PC-9 (cell line): ENCODE measurements at places on chromosomes 7 and 10. TPM values are rescaled to one million over a fixed set of nuclear protein-coding genes. Genes with fewer than 3 reads are reported as not detected.

- no peak for DNase-seq
Measured at GRCh38 chr7:47207956-47208355, 374.0 kb downstream of the TNS3 start.

DNA sequence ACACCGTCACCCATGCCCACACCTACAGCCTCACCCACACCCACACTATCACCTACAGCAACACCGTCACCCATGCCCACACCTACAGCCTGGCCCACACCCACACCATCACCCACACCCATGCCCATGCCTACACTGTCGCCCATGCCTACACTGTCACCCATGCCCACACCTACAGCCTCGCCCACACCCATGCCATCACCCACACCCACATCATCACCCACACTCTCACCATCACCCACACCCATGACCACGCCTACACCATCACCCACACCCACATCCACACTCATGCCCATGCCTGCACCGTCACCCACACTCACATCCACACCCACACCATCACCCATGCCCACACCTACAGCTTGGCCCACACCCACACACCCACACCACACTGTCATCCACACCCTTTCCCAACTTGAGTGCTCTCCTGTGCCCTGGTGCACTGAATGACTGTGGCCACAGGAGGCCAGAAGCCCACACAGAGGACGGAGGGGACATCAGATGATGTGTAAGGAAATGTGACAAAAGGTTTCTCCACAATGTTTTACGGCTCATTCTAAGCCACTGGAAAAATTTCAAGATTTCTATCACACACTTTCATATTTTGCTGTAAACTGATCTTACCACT lies 153.3 kb downstream of the WDR37 start:
- DNase-seq, result no peak

- peak; percentile 99 for DNase-seq
Measured at GRCh38 chr7:6392712-6393666, 54.8 kb downstream of the DAGLB start.

DNA sequence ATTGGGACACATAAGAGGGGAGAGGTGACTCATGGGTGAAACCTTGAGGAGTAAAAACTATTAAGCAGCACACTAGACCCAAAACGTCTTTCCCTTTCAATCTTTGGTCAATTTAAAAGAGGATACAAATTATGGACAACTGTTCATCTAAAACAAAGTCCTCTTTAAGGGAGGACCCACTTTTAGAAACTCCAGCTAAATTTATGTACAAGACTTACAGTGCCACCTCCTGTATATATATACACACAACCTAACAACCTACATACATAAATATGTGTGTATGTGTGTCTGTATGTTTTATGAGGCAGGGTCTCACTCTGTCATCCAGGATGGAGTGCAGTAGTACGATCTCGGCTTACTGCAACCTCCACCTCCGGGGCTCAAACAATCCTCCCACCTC lies 18.1 kb upstream of the ZC3HAV1 start:
- no peak for DNase-seq

- no peak for DNase-seq
Measured at GRCh38 chr7:30994206-30995100, 30.7 kb downstream of the GHRHR start.

DNA sequence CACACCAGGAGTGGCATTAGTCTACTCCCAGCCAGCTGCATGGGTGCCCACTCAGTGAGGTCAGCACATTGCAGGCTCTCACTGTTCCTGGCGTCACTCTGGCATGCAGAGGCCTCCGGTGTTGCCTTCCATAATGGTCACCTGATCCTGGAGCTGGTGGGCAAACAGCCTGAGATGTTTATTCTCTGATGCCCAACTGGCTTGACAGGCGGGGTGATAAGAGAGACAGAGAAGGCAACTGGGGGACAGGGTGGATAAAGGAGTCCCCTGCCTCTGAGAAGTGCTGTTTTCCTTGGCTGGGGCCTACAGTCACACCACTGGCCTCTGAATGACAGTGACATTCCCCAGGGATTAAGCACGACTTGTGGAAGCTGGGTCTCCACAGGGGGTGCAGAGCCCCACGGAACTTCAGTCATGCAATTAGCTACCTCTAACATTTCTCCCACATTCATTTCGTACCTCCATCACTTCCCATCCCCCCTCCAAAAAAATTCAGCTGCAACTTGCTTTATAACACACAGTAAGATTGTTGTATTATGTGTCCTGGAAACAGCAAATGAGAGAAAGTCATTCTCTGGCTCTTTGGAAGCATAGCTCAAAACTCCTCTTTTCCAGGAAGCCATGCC lies 7.1 kb upstream of the RBM20 start:
- no peak for DNase-seq

- DNase-seq, result no peak
Measured at GRCh38 chr10:19749185-19749729, 67.0 kb upstream of the PLXDC2 start.

GRCh38 chr10:10056961-10057360 lies 960.7 kb upstream of the CELF2 start:
- DNase-seq, result no peak

GRCh38 chr10:132303361-132304115 lies 4.2 kb downstream of the STK32C start:
- no peak for DNase-seq

DNA sequence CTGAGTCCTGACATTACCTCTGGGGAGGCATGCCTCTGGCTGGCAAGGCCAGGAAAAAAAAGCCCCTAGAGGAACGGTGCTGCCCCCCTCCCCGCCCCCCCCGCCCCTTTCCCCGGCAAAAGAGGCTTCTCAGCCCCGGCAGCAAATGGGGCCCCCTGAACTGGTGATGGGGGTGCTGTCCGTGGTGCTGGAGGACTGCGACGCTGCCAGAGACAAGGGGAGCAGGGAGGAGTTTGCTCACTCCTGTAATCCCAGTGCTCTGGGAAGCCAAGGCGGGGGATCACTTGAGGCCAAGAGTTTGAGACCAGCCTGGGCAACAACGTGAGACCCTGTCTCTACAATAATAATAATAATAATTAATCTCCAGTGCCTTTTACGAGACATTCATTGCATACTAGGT lies 23.7 kb downstream of the SRRM3 start:
- no peak for DNase-seq

GRCh38 chr7:28811701-28812430 lies 146.3 kb downstream of the TRIL start:
- no peak for DNase-seq

- no peak for DNase-seq
Measured at GRCh38 chr10:120588311-120588710, 131.3 kb downstream of the PLPP4 start.

- no peak for DNase-seq
Measured at GRCh38 chr7:4837041-4837802, 24.6 kb downstream of the PAPOLB start.

- no peak for DNase-seq
Measured at GRCh38 chr7:1250901-1251300, 18.2 kb downstream of the UNCX start.

DNA sequence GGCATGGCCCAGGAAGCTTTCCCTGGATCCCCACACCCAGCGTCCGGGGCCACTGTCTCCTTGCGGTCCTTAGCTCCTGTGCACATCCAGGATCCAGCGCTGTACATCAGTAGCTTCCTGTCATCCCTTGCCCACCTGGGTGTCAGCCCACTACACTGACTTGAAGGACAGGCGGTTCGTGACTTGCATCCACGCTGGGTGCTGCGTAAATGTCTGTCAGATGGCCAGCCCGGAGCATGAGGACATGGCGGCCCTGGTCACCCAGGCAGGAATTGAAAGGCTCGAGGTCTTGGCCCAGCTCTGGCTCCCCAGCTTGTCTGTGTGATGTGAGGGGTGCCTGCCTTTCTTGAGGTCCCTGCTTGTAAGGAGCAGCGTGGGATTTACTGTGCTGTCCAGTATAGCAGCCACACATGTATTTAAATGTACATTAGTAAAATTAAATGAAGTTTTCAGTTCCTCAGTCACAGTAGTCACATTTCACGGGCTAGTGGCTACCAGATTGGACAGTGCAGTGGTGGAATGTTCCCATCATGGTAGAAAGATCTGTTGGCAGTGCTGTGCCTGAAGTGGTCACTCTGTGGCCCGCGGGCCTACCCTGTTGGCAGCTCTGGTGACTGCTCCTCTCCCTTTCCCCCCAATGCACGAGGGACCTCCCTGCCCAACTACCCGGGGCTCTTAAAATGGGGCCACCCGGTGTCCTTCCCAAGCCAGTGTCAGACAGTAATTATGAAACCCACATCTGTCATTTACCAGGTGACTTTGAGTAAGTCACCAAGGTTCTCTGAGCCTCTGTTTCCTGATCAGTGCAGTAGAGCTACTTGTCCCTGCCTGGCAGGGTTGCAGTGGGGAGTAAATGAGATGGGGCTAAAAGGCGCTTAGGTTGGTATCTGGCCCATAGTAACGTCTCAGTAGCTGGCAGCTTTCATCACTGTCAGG lies 97.8 kb upstream of the PPIF start:
- DNase-seq, result no peak

GRCh38 chr10:101183458-101184183 lies 45.6 kb downstream of the LBX1 start:
- DNase-seq, result no peak

GRCh38 chr10:131082991-131083481 lies 228.5 kb downstream of the TCERG1L start:
- no peak for DNase-seq

GRCh38 chr10:132186488-132187429 lies at the start of gene DPYSL4:
TSS of gene DPYSL4 (plus strand) at chr10:132186948. CDS start at chr10:132187064, 116 bp downstream.
- no peak for DNase-seq

- no peak for DNase-seq
Measured at GRCh38 chr7:111498391-111499007, 63.8 kb downstream of the IMMP2L start.

DNA sequence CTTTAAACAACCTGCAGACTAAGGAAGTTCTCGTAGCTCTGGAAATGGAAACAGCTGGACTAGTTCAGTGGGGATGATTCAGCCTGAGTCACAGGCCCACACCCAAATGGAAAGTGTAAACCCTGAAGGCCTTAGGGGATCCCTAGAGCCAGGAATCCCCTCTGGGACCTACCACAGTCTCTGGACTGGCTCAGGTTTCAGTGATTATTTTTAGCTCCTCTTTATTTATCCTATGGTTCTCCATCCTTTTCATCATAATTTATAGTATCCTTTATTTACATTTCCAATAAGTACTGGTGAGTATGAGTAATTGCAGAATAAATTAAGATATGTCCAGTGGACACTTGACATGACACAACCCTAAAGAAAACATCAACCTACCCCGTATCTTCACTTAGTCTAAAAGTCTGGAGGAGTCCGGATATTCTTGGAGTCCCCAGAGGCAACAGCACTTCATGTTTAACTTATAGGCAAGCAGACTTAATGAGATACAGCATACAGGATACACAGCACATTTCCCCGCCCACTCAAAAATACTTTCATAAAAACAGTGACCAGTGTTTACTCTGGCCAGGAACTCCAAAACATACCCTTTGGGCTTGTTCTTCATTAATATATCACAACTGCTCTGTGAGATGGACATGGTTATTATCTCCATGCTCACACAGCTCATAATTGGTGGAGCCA lies 28.4 kb upstream of the SEMA3E start:
- peak; percentile 96 for DNase-seq

GRCh38 chr7:87566311-87566900 lies 34.3 kb downstream of the ABCB1 start:
- DNase-seq, result no peak

DNA sequence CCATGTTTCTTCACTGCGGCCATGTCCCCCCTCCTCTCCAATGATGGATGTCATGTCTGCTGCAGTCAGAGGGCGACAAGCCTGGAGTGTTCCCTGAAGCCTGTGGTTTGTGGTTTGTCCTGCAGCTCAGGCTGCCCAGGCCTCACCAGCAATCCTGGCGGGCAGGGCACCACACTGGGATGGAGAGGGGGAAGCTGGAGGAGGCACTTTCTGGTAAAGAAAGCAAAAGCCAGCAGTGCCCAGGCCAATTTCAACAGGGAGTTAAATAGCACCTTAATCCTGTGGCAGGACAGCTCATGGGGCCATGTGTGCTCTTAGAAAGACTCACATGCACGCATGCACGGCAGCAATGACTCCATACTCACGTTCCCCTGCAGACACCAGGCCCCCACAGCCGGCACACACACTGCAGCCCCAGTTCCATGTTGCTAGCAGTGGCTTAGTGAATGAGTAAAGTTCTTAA lies 158.3 kb downstream of the EGFR start:
- DNase-seq, result no peak

DNA sequence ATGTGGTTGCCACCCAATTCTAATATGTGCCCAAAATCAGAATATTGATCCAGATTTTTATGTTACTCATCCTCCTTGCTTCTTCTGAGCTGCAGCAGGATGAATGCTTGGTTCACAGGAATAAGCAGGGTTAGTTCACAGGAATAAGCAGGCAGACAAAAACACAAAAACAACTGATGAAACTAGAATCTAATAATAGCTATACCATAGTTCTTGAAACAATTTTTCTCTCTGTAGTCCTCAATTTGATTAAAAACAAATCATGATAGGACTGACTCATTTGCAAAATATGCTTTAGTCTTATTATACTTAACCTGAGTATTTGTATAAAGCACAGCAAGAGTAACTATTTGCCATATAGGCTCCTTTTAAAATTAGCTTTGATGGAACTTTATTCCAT lies 24.4 kb upstream of the ARHGAP12 start:
- DNase-seq, result no peak

The SAMD9L gene
- 3.6 and 4.1 TPM in 2 replicates for total RNA-seq

The HOXA13 gene
- 0.35 and 0.40 TPM in 2 replicates for total RNA-seq

The PROSER2 gene
- total RNA-seq, result 66.6 and 87.5 TPM in 2 replicates

The C10orf95 gene
- 1.0 and 1.4 TPM in 2 replicates for total RNA-seq

The OAT gene
- total RNA-seq, result 73.8 and 130 TPM in 2 replicates

The SLC16A9 gene
- total RNA-seq, result not detected in 2 replicates

The IFIT2 gene
- total RNA-seq, result 3.6 and 4.4 TPM in 2 replicates

The FGF8 gene
- not detected in 2 replicates for total RNA-seq
